ENCODE measurements at places on chromosomes 1 and 21.

DNA sequence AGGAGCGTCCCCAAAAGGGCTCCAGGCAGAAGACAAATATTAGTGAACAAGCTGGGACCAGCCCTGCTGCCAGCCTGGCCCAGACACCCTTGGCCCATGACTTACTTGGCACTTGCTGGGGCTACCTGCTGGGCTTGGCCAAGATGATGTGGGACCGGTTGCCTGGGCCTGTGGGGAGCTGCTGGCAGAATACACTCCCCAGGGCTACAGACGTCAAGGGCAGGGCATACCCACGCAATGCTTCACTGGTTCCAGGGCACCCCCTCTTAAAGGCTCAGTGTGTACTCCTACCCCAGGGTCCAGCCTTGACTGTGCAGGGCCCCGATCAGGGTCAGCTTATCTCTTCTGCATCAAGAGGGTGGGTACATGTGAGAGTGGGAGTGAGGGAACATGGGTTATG is 106.5 kb upstream of the SLC2A1 start:
- no peak for ATAC-seq

DNA sequence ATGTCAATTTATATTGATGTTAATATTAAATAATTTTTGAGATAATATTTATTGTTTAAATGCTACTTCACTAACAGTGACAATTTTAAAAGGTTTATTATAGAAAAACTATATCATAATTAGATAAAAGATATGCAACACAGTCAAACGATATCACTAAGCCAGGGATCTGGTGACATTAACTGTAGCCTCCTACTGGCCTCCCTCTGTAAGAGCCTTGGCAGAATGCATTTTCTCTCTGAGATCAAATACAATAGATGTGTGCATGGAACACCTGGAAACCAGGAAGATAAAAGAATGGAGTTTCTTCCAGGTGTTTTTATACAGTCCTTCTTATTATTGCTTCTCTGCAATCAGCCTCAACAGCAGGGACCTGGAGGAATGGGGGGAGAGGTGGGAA is 1762.1 kb downstream of the BRINP3 start:
- no peak for ATAC-seq

DNA sequence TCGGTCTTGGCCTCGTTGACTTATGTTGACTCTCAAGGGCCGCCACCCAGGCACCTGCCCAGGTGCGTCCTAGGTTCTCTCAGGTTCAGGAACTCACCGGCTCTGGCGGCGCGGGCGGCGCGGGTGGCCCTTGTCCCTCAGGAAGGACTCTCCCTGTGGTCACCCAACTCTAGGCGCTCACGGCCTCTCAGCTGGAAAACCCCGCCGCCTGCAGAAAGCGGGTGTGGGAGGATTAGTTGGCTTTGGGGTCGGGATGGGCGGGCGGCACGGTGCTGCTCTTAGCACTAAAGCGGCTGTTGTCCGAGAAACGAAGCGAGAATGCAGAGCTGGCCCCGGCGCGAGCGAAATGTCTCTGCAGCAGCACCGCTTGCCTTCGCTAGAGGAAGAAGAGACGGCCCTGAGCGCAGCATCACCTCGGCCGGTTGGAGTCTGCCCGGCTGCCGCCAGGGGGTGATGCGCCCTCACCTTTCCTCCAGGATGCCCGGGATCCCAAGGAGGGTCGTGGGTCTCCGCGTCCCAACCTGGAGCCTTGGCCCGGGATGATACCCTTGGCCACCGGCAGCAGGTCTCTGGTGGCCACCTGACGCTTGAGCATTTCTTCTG is 8.1 kb upstream of the TADA1 start:
- peak; percentile 49 for ATAC-seq

DNA sequence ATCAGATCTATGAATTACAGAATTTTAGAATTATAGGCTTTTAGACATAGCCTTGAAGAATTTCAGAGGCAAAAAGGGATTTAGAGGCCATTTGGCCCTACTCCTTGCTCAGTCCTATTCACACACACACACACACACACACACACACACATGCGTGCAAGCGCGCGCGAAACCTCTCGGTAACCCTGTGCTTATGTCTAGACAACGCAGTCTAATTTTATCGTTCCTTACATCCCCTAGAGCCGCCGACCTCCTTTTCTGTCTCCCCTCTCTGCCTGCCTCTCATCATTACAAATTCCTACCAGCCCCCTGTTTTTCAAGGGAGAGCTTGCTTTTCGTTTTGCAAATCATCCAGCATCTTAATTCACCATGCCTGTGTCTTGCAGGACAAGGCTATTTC is 252.1 kb downstream of the FOXD2 start:
- ATAC-seq, result no peak

DNA sequence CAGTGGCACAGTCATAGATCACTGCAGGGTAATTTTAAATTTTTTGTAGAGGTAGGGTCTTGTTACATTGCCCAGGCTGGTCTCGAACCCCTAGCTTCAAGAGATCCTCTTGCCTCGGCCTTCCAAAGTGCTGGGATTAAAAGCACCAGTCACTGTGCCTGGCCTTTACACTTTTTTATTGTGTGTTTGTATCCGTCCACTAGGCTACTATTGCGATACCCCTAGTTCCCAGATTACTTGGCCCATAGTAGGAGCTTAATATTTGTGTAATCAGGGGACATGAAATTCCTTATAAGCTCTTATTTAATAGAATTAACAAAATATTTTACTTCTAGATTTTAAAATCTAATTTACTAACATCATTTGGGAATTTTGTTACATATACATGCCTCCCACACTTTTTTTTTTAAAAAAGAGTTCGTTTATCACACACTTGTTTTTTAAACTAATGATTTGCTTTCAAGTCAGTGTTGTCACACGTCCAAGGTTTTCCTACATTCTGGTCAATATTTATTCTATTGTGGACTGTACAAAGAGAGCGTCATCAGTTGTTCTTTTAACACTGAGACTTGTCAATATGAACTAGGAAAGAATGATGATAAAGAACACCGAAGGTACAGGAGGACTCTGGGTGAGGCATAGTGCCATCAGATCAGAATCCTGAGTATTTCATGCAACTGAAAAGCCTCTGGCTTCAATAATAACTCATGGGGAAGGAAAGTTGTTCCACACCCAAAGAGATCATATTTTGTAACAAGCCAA is 63.7 kb downstream of the LEPR start:
- no peak for ATAC-seq

DNA sequence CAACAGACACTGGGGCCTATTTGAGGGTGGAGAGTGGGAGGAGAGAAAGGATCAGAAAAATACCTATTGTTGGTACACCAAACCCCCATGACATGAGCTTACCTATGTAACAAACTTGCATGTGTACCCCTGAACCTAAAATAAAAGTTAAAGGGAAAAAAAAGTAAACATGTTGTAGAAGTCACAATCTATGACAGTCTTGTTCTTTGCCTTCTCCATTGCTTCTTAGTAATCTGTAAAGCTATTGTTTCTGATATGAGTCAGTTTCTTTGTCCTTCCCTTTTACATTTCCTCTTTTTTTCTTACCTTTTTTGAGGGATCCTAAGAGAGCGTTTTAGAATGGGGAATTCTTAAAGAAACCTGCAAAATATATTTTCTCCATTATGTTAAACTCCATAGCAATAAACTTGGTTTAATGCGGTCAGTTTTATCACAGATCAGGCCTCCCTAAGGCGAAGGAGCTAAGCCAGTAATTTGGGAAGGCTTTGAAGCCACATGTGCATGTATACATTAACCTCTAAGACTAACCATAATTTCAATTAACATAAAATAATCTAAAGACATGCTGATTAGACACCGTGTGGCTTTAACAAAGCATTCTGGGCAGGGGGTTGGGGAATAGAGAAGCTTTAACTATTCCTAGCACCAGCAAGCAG is 77.8 kb upstream of the C1orf105 start:
- no peak for ATAC-seq

- no peak for ATAC-seq
Observed at GRCh38 chr1:183149273-183149672, 36.8 kb upstream of the LAMC2 start.

Measured in activated CD4-positive, CD25-positive, alpha-beta regulatory T cell treated with anti-CD3 and anti-CD28 coated beads, Interleukin-2, amount 50 U/mL, for 24 hours (primary cell).